ENCODE measurements at places on chromosomes 12 and 14.

DNA sequence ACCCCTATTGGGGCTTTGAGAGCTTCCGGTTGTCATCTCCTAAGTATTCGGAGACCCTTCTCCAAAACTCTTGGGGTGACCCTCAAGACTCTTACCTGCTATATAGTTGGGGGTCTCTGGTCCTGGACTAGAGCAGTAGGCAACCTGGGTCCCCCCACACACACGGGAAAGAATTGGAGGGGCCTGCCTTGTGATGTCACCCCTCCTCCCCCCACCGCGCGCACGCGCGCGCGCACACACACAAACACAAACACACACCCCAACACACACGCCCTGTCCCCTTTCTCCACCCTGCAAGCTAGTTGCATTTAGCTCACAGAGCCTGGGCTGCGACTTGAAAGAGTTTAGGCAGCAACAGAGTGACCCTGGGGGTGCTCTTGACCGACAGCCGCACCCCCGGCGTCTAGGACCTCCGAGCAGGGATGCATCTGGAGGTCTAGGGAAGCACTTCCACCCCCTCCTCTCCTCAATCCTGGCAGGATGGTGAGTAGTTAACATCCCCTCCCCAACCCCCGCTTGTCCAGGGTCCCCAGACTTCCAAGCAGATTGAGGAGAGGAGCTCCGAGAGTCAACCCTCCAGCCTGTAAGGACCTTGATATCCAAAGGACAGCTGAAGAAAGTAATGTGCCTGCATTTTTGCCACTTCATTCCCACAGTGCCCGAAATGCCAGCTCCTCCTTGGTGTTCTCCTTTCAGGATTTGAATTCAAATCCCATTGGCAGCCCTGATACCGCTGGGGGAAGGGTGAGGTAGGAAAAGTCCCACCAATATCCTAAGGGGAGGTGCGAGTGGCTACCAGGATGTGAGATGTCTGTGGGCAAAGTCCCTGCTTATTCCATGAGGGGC, 1.4 kb upstream of the DNAJC14 start:
- DNase-seq = no peak
- H3K4me1 ChIP-seq = peaks cover 66% of the 10 kb centered on the region
- peak overlapping the region; percentile 97 for H3K27ac ChIP-seq
- no peaks in the 10 kb centered on the region for H3K36me3 ChIP-seq
- H3K27me3 ChIP-seq = no peaks in the 10 kb centered on the region

DNA sequence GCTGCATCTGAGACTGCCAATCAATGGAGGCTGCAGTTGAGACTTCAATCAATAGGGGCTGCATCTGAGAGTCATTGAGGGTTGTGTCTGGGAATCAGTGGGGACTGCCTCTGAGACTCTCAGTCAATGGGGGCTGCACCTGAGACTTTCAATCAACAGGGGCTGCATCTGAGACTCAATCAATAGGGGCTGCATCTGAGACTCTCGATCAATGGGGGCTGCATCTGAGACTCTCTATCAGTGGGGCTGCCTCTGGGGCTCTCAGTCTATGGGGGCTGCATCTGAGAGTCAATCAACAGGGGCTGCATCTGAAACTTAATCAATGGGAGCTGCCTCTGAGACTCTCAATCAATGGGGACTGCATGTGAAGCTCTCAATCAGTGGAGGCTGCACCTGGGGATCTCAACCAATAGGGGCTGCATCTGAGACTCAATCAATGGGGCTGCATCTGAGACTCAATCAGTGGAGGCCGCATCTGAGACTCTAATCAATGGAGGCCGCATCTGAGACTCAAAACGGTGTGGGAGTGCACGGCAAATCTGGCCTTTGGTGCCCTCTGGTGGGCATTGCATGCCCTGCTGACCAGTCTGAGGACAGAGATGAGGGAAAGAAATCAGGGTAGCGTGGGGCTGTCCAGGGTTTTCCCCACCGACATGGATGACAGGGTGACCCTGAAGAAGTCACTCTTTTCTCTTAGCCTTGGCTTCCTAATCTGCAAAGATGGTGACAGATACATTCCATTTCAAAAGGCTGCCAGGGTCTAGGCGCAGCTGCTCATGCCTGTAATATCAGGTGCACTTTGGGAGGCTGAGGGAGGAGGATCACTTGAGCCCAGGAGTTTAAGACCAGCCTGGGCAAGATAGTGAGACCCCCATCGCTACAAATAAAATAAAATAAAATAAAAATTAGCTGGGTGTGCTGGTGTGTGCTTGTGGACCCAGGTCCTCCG, 41.3 kb upstream of the EIF5 start:
- no peak for DNase-seq
- H3K4me3 ChIP-seq = no peak overlapping the region
- no peaks in the 10 kb centered on the region for H3K27me3 ChIP-seq

- no peaks in the 10 kb centered on the region for H3K36me3 ChIP-seq
- H3K27ac ChIP-seq = no peak overlapping the region
- H3K4me1 ChIP-seq = no peaks in the 10 kb centered on the region
These were observed 255.8 kb upstream of the HMGA2 start for GRCh38 chr12:65568517-65568916.

- no peaks in the 10 kb centered on the region for H3K36me3 ChIP-seq
These were observed 7.0 kb downstream of the PPP1R12A start for GRCh38 chr12:79927772-79928474.

DNA sequence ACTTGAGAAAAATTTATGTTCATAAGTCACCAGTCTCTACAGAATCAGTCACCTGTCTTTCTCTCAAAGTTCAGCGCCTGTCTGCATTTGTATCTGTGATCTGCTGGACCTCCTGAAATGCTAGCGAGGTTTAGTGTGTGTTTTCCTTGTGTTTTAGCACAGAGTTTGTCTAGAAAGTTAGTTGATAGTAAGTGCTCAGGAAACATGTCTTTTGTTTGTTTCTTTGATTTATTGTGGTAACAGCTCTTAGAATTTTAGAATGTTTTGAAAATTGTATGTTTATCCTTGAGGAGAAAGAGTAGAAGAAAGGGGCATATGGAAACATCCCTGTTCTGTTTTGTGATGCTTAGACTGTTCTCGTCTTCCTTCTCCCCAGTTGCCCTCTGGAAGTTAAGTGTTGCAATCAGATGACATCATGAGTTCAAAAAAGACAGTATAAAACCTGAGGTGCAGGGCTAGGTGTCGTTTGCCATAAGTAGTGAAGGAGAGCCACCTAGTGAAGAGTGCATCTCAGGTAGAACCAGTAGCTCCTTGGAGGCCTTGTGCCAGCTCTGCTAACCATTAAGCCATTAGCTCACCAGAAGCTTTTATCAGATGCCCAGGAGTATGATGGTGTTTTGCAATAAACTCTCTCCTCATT, 44.8 kb downstream of the FBXW8 start:
- no peaks in the 10 kb centered on the region for H3K4me1 ChIP-seq
- no peak for DNase-seq
- no peaks in the 10 kb centered on the region for H3K27me3 ChIP-seq
- H3K4me3 ChIP-seq = no peak overlapping the region
